Fibroblast of gingiva (primary cell): ENCODE measurements at places on chromosomes 16 and 17.

- no peak for DNase-seq
These were observed 51.2 kb downstream of the SOX9 start for GRCh38 chr17:72171703-72172667.

GRCh38 chr17:8994319-8994718, 27.0 kb upstream of the NTN1 start:
- DNase-seq, result peak; percentile 32

GRCh38 chr17:2180768-2181167, 122.8 kb downstream of the SMG6 start:
- DNase-seq, result no peak

DNA sequence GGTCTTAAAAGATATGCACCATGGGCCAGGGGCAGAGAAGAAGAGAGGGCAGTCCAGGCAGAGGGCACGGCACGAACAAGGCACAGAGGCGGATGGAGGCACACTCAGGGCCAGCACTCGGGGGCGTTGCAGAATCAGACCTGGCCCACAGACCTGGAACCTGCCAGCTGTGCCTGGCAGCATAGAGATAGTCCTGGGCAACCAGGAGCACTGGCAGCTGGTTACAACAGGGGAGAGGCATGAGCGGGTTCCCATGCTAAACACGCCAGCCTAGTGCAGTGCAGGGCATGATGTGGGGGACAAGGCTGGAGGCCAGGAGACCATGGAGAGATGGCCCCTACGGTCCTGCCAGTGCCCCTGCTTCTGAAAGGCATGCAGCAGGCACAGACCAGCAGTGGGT, 56.9 kb upstream of the RBFOX3 start:
- no peak for DNase-seq

DNA sequence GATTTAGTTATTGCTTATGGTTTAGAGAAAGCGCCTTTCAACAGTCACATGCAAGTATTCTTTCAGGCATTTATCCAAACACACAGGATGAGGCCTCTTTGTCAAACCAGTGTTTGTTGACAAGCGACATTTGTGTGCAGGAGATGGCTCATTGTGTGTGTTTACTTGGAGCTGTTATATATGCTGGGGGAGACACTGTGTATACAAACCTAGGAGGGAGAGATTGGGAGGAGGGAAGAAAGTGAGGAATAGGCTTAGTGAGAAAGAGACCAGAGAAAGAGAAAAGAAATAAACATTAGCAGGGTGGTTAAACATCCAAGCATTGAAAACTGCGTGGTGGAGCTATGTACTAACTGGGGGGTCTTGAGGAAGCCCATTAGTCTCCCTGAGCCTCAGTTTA, 437.6 kb downstream of the MAF start:
- no peak for DNase-seq

DNA sequence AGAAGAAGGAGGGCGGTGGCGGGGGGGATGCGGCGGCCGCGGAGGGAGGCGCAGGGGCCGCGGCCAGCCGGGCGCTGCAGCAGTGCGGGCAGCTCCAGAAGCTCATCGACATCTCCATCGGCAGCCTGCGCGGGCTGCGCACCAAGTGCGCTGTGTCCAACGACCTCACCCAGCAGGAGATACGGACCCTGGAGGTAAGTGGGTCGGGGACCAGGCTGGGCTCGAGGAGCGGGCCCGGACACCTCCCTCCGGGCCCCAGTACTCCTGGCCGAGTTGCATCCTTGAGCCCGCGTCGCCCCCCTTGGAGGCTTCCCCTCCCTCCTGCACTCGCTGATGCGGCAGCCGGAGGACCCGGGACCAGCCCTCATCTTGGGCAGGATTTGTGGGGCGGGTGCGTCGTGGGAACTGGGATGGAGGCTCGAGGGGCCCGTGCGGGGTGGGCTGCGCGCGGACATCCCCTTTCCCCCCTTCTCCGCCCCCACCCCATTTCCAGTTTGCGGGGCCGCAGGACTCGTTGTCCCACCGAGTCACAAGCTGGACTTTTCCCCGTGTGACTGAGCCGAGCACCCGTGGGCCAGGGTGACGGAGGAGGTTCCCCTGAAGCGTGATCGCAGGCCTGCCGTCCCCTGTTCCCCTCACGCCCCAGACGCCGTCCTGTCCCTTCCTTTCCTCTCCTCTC, 572 bp downstream of the KSR1 start:
- peak; percentile 13 for DNase-seq

DNA sequence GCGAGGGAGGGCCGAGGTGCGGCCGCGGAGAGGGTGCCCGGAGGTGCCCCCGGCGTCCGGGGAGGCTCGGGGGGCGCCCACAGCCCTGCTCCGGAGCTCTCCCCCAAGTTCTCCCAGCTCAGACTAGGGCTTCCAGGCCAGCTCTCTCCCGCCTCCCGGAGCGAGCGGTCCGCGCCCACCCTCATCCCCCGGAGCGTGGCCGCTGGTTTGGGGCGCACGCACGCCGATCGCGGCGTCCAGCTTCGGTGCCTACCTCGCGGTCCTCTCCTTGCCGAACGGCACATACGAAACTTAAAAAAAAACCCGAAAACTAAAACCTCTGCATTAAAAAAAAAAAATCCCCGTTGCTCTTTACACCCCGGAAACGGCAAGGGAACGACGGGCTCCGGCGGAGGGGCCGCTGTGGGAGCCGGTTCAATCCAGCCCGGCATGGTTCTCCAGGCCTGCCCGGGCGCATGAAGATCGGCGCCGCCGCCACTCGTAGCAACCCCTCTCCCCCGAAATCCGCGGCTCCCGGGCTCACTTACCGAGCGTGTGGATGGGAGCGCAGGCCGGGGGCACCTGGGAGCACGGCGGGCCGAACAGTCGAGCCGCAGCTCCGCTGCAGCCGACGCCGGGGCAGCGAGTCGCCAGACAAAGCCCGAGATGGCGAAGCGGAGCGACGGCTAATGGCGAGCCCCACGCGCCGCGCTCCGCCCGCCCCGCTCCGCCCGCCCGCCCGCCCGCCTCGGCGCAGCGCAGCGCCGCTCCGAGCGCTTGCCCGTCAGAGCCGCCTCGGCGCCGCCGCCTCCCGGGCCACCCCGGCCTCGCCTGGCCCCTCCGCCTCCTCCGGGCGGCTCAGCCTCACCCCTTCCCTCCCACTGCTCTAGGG, 973 bp upstream of the UBTF start:
- peak; percentile 70 for DNase-seq

DNA sequence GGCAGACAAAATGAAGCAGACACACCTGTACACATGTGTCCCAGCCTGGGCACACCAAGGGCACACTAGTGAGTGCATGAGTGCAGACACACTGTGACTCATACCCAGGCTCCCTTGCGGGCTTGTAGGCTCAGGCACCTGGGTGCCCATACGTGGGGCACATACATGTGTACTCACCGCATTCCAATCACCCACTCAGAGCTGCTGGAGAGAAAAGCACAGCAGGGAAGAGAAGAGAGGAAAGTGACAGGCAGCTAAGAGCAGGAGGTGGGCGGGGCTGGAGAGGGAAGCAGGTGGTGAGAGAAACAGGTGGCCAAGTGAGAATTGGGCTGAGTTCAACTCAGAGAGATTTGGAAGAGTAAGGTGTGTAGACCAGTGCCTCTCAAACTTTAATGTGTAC, 54.0 kb downstream of the TMEM132E start:
- DNase-seq, result no peak

DNA sequence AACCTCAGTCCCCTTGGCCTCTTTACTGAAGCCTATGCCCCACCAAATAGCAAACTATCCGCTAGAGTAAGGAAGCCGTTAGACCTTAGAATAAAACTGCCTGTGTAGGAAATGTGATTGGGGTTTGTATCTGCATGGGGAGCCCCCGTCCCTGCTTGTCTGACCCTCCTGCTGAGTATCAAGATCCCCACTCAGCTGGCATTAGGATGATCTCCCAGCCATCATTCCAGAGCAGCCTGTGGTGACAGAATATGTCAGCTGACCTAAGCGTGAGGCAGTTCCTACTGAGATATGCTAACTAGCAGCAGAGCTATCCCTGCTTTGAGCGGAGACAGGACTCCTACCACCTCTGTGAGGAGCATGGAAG, 645 bp upstream of the GFOD2 start:
- DNase-seq, result peak; percentile 47

DNA sequence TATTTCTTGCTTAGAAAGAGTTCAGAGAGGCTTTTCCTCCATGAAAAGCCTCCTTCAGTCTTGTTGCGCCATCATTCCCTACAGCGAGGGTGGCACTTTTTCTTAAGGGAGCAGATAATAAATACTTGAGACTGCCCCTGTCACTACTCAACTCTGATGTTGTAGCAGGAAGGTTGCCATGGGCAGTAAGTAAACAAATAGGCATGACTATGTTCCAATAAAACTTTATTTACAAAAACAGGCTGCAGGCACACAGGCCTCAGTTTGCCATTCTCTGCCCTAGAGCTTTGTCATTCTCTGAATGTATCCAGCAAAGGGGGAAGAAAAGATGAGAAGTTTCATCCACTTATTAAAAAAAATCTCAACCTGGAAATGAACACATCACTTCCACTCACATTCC, 60.4 kb downstream of the MYOCD start:
- no peak for DNase-seq
